ENCODE measurements at places on chromosomes 5 and 9.

- no peak for DNase-seq
Measured at GRCh38 chr5:179344431-179345182, 654 bp downstream of the ADAMTS2 start.

GRCh38 chr5:19519448-19519847 is 468.6 kb downstream of the CDH18 start:
- DNase-seq, result no peak

- DNase-seq, result no peak
Measured at GRCh38 chr5:138911441-138911840, 36.3 kb upstream of the LRRTM2 start.

GRCh38 chr5:41686191-41686590 is 175.8 kb upstream of the PLCXD3 start:
- no peak for DNase-seq

- DNase-seq, result no peak
Measured at GRCh38 chr5:172886476-172886875, 52.4 kb downstream of the ERGIC1 start.

DNA sequence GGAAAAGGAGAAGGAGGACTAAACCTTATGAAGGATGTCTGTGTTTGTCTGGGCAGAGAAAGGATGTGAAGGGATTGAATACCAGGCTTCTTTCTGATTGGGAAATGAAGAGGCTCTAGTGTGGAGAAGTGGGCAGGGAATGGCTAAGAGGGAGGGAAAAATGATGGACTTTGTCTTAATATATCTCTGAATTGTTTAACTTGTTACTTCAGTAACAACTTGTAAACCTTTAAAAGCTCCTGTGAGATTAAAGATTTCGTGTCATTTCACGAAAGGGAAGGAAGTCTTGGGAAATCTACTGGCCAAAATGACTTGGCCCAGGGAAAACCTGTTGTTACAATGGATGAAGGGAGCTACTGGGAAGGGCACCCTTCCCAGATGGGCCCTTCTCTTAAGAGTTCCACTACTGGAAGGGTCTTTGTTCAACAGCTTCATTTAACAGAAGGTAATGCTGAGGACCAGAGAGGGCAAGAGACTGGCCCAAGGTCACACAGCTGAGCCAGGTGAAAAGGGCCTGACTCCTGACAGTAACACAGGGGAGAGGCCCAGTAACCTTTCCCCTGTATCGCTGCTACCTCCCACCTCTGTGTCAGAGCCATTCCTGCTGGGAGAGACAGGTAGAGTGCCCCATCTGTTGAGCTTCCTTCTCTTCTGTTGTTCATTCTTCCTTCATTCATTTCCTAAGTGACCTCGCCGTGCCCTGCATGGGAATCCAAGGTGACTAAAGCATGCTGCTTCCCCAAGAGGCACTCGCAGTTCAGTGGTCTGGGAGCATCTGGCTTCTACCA is 5.1 kb upstream of the TCOF1 start:
- no peak for DNase-seq
